Brain microvascular endothelial cell (primary cell): ENCODE measurements at places on chromosomes 11 and 22.

DNA sequence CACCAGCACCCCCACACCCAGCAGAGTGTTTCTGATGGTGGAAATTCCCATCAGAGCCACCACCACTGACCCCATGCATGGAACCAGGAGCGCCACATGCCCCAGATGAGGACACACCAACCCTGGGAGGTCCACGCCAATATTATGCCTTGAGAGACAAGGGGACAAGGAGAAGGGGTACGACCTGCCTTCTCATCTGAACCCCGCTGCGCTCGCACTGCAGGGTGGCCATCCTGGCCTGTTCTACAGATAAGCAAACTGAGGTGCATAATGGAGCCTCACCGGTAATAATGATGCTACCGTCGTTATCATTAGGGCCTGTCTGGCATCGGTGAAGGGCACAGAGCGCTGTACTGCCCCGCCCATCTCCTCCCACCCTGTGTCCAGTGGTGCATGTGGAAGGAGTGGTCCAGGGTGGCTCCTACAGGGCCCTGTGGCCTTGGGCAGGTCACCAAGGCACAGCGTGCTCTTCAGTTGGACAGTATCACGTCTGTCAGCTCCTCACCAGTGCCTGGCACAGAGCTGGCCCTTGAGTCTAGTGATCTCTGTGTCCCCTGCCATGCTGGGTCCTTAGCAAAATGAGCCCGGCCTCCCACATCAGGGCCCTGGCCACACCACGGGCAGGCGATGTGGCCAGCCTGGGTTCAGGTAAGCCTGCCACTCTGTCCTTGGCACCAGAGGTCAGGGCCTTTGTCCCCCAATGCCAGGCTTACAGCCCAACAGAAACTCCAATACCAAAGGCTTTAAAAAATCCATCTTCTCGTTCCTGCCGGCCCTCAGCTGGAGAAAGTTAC is 92.2 kb downstream of the PHF21B start:
- DNase-seq, result no peak

- peak; percentile 92 for DNase-seq
Measured at GRCh38 chr11:19595840-19596751, 116.5 kb upstream of the NAV2 start.

DNA sequence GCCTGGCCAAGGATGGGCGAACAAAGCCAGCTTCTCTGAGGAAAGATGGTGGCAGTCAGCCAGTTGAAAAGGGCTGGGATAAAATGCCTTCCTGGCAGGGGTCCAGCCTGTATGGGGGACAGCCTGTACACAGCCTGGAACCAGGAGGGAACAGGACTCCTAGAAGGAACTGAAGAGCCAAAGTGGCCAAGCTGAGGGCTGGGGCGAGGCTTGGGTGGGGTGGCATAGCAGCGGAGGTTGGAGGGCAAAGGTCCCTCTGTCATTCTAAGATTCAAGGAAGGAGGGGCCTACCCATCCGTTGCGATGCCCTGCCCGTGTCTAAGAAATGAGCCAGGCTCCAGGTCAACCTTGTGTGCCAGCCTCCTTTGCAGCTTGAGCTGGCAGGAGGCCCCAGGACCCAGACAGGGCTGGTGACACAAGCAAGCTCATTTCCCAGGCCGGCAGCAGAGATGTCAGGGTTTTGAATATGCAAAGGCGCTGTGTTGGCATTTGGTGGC is 22.6 kb downstream of the FADD start:
- DNase-seq, result no peak

DNA sequence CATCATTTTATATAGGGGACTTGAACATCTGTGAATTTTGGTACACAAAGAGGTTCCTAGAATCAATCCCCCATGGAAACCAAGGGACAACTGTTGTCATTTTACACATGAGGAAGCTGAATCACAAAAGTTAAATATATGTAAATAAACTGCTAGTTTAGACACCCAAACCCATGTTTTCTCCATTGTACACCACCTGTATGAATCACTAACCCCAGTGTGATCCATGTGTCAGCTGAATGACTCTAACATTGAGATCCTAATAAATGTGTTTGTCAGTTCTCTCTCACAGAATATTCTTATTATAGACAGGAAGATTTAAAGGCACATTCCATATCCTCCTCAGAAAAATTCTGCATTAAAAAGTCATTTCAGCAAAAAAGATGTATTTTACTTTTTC is 83.3 kb downstream of the ATG16L2 start:
- no peak for DNase-seq

- no peak for DNase-seq
Measured at GRCh38 chr11:33478111-33478573, 221.0 kb downstream of the HIPK3 start.

GRCh38 chr11:134763030-134763388 is 351.0 kb upstream of the B3GAT1 start:
- DNase-seq, result no peak

- no peak for DNase-seq
Measured at GRCh38 chr11:76691655-76692054, 21.1 kb upstream of the LRRC32 start.

DNA sequence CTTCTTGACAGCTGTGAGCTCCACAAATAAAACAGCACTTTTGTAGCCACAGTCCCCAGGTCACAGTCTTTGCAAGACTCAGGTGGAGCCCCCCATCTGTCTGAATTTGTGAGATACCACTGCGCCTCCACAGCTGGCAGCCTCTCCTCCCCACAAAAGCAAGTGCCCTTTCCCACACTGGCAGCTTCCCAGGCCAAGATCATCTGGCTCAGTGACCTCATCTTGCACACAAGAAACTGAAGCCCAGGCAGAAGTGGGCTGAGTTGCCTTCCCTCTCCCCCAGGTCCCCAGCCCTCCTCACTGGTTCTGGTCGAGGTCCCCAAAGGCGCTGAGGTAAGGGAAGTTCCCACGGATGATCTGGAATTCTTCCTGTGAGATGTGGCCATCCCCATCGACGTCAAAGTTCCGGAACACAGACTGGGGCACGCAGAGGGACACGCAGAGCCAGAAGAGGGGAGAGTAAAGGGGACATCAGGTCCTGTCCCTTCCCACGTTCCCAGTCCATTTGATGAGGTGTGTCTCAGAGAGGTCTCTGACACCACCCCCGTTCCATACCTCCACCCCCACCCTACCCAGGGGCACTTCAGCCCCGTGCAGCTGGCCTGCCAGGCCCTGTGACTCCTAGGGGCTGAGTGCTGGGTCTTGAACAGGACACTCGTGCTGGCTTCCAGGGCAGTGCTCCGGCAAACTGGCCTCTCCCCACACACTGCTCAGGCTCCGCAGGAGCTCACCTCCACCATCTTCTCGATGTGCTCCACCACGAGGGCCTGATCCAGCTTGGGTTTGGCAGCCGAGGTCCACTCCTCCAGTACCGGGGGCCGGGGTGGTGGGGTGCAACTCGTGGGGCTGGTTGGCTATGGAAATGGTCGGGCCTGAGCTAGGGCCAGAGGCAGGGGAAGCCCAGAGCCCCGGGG is 8.9 kb downstream of the RASGRP2 start:
- no peak for DNase-seq

DNA sequence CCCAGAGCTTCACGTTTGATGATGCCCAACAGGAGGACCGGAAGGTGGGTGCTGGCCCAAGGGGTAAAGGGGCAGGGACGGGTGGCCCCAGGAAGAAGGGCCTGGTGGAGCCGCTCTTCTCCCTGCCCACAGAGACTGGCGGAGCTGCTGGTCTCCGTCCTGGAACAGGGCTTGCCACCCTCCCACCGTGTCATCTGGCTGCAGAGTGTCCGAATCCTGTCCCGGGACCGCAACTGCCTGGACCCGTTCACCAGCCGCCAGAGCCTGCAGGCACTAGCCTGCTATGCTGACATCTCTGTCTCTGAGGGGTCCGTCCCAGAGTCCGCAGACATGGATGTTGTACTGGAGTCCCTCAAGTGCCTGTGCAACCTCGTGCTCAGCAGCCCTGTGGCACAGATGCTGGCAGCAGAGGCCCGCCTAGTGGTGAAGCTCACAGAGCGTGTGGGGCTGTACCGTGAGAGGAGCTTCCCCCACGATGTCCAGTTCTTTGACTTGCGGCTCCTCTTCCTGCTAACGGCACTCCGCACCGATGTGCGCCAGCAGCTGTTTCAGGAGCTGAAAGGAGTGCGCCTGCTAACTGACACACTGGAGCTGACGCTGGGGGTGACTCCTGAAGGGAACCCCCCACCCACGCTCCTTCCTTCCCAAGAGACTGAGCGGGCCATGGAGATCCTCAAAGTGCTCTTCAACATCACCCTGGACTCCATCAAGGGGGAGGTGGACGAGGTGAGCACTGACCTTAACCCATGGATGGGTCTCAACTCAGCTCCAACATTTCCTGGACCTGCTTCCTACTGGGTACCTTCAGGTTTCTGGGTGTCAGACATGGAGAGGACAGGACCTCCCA is 2.0 kb downstream of the RIC8A start:
- no peak for DNase-seq

DNA sequence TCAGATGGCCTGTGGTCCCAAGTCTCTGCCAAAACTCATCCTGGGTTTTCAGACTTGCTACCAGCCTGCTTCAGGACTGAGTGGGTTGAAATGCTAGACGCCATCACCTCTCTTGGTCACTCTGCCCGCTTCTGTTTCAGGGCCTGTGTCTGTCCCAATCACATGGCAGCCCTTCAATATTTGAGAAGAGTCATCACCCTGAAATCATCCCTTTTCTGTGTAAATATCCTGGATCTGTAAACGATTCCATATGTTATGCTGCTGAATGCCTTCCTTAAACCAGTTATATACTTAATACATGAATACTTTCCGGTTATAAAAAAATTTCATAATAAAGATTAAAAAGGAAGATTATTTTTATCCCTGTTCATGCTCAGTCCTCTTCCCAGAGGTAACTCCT is 39.8 kb upstream of the TLCD5 start:
- no peak for DNase-seq

GRCh38 chr11:118914987-118915386 is 10.7 kb downstream of the BCL9L start:
- no peak for DNase-seq

DNA sequence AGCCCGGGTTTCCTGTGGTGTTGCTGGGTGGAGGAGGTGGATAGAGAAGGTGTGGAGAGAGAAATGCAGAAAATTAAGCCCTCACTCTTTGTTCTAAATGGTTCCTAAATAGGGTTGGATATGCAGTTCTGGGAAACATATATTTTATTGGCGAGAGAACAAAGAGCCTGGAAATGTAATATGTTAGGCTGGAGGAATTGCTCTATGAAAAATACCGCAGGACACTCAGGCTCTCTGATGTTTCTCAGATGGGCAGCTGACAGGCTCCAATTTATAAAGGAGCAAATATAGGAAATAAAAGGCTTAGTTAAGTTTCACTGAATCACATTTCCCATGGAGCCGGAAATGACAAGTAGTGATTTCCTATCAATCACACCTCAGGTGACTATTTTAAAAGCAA is 428.0 kb downstream of the TMEM135 start:
- DNase-seq, result no peak
